Smooth muscle cell of the brain vasculature (primary cell): ENCODE measurements at places on chromosomes 6 and 20.

DNA sequence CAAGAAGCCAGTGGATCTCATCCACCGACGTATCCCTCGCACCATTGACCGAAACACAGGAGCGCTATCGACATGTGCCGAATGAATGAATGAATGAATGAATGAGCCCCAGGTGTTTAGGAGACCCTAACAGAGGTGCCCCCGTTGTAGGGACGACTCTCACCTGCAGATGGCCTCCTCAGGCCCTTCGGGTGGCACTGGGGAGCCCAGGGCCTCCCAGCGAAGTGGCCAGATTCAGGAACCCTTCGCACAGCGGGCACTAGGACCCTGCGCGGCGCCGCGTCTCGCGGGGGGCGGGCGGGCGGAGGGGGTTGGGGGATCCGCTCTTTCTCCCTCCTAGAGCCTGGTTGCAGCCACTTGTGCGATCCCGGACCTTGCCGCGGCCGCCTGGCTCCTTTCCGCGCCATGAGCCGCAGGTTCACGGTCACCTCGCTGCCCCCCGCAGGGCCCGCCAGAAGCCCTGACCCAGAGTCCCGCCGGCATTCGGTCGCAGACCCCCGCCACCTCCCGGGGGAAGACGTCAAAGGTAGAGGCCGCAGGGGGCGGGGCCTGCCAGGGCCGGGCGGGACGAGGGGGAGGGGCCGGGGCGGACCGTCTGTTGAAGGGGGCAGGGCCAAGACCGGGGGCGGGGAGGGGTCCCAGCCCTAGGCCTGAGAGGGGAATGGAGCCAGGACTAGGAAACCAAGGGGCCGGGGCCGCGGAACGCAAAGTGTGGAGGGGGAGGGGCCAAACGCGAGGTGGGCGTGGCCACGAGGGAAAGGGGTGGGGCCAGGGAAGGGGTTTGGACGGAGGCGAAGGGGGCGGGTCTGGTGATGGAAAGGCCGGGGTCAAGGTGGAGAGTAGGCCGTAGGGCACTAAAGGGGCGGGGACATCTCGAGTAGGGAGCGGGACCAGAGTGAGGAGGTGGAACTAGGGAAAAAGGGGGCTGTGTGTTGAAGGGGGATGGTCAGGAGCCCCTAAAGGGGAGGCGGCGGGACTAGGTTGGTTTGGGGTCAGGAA lies 7.4 kb upstream of the SLC12A5 start:
- no peak for DNase-seq

GRCh38 chr20:13571662-13572061 lies 67.1 kb downstream of the TASP1 start:
- no peak for DNase-seq

DNA sequence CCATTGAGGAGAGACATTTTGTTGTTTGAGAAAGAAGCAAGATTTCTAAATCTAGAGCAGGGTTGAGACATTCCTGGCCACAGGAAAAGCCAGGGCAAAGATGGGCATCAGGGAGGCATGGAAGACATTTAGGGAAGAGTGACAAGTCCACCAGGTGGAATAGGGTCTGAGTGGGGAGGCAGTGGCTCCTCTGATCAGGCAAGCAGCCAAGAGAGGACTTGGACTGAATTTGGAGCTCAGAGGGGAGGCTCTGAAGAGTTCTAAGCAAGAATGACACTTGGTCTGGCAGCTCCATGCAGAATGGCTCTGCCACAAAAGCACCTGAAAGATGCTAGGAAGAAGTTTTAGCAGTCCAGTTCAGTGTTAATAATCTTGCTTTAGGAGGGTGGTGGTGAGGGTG lies 120.8 kb downstream of the FYN start:
- DNase-seq: no peak

DNA sequence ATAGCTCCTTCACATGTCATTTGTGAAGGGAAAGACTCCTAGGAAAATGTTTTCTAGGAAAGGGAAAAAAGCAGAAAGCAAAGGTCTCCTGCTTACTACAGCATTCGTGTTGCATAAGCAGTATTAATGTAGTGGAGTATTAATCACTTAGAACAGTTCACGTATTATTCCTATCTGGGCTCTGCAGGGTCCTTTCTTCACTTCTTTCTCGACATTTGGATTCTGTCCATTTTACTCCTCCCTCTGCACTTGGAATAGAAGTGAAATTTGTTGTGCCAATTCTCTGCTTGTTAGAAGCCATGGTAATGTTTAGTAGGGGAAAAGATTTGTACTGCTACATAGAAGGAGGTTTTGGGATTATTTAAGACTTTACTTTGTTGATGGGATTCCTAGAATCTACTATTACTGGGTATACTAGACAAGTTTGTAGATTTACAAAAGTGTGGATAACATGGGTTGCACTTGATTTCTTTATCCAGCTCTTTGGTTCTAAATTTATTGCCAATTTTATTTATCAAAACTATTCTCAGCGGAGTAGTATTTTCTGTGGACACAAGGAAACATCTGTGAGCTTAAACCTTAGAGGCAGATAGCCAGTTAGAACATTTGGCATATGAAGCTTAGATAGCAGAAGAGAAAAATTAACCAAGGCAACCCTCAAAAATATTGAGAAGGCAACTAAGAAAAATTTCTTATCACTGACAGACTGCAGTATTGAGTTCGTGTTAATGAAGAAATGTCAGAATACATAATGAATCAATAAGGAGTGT lies 108.4 kb upstream of the ESR1 start:
- DNase-seq: no peak

GRCh38 chr6:7554533-7555275 lies 13.2 kb downstream of the DSP start:
- no peak for DNase-seq

DNA sequence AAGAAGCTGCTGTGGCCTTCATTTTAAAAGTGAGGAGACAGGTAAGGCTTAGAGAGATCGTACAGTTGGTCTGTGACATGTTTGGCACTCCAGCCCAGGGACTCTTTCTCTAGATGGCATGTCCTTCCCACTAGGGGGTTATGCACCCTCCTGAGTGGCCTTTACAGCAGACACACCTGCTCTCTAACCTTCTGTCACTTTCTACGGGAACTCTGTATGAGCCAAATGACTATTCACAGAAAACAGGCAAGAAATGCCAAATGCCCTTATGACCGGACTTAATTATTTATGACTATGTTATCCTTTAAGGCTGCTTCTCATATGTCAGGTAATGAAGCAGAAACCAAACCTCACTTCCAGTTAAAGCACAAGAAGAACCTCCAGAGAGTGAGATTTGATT lies 91.2 kb downstream of the MAP3K5 start:
- no peak for DNase-seq

DNA sequence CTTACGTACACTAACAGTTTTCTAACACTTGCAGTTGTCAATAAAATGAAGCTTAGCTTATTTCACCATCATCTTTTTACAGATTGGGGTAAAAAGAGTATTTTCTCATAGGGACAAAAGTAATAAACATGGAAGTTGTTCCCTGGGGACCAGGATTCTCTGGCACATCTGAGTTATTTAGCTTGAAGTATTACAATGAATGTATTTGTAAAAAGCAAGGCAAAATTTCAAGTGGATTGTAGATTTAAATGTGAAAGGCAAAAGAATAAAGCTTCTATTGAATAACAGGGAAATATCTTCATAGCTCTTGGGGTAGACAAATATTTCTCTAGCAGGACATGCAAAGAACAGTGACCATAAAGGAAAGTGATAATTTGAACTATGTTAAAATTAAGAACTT lies 260.0 kb upstream of the ECI2 start:
- DNase-seq: no peak

GRCh38 chr6:17705428-17705777 lies 1.3 kb downstream of the NUP153 start:
- no peak for DNase-seq

GRCh38 chr6:148249679-148250375 lies 92.8 kb upstream of the SASH1 start:
- no peak for DNase-seq

DNA sequence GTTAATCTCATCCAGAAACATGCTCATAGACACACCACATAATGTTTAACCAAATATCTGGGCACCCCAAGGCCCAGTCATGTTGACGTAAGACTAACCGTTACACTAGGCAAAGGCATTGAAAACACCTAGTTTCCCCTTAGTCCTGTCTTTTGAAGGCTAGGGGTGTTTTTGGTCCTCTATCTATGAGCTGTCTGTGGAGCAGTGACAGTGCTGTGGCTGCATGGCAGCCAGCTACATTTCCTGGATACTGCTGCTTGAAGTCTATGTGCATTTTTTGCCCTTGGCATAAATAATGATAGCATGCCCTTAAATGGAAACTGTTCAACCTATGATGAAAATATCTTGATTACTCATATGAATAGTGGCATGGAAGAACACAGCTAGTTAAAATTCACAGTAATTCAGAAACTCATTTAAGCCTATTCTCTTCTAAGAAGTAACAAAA lies 18.6 kb downstream of the FARS2 start:
- no peak for DNase-seq

DNA sequence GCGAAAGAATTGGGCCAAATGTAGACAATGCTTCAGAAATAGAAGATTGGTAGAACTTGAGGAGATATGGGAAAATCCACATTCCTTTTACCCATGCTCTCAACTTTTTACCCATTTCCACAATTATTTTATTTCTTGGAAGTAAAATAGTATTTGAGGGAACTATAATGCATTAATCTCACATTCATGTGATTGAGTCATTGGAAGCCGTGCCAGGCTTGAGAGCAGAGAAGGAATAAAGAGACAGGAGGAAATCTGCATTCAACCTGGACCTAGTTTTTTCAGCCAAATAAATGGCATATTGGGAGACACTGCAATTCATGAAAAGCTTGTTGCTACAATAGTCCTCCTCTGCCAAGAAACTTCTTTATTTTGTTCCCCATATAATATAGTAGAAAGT lies 2.8 kb upstream of the NUP153 start:
- DNase-seq: no peak

DNA sequence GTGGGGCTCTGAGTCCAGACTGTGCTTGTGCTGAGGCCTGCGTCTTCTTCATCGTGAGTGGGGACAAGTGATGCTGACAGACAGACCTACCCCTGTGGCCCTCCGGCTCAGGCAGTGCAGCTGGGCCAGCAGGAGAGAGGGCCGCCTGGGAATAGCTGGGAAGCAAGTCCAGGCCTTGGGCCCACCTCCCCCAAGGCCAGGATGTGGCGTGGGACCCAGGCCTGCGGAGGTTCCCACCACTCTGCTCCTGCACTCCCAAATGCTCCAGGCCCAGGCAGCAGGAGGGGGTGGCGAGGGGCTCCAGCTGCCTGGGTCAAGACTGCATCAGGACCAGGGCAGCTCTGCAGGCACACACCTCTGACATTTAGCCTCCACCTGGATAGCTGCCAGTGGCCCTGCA lies 38.3 kb downstream of the DAAM2 start:
- DNase-seq: no peak

GRCh38 chr6:1024587-1024986 lies 287.3 kb upstream of the FOXQ1 start:
- peak; percentile 98 for DNase-seq

GRCh38 chr6:148455225-148455624 lies 112.6 kb downstream of the SASH1 start:
- DNase-seq: no peak

DNA sequence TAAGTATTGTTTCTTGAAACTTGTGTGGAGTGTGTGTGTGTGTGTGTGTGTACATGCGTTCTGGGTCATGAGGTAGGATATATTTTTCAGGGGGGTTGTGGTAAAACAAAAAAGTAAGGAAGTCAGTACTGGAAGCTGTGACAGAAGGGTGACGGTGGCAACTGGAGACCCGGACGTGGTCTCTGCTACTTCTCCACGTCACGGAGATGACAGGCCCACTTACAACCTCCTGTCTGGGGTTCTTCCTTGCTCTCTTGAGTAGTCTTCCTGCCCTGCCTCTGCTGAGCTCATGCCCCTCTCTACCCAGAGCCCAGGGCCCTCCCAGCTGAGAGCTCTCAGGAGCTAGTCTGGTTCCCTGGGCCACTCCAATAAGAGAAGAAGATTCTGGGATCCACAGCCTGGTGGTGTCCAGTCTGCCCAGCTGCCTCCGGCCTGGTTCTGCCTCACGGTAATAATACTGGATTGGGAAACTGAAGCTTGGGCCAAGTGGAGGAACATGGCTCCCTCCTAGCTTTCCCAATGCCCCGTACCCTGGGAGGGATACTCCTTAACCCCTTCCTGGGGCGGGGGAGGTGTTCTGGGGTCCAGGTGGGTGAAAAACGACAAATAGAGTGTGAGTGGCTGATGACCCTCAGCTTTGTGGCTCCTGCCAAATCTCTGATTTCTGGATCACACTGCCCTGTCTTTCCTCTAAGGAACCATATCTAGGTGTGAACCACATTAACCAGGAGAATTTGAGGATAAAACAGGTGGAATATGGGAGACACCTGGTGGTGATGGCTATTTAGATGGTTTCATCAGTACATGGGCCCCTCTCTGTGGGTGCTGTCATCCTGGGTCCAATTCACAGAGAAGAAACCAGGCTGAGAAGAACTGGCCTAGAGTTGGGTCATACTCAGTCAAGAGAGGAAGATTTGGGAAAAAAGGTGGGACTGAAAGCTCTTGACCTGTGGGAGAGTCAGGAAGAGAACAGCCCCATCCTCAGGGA lies 27.2 kb downstream of the VEGFA start:
- DNase-seq: no peak

GRCh38 chr6:1574083-1574761 lies 35.5 kb upstream of the FOXC1 start:
- no peak for DNase-seq

- DNase-seq: no peak
These were observed 55.8 kb downstream of the CEP43 start for GRCh38 chr6:167054987-167055386.

- DNase-seq: no peak
These were observed 34.9 kb upstream of the DST start for GRCh38 chr6:56677559-56677958.

DNA sequence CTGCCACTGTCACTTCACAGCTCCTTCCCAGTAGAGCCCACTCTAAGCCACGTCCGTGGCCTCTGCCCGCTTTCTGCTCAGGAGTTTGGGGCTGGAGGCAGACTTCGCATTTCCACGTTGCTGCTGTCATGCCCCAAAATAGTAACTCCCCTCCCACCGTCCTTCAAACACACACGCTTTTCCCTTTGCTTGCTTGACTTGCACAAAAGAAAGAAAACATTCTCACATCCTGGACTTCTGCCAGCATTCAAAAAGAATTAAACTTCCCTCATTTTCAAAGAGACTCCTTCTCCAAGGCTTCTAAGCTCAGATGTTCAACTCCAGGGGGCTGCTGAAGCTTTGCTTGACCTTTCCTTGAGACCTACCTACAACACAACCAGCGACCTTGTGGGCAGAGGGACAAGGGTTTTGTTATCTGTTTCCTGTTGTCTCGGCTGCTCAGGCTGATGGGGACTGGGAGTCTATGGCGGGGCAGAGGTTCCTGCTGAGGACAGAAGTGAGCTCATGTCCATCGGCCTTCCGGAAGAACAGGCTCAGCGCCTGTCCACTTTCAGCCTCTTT lies 263.8 kb upstream of the FOXQ1 start:
- peak; percentile 33 for DNase-seq

DNA sequence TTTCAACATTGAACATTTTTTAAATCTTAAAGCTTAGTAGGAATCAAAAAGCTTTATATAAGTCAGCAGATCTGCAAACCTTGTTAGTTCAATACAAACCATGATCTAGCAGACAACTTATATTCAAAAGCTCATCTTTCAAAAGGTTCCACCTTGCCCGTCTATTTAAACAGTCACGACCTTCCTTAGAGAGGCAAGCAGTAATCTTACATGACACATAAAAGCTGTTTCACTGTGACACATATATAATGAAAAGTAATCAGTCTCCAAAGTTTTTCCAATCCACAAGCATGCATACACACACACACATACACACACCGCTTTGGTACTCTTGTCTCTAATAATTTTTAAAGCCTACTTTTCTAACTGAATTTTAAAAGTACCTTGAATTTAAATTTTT lies 12.9 kb downstream of the SOD2 start:
- DNase-seq: no peak

GRCh38 chr20:43710370-43711044 lies 16.3 kb downstream of the GTSF1L start:
- DNase-seq: no peak
